ENCODE measurements at places on chromosomes 3 and 15.

GRCh38 chr15:31049682-31050615, 51.6 kb downstream of the TRPM1 start:
- DNase-seq = no peak

DNA sequence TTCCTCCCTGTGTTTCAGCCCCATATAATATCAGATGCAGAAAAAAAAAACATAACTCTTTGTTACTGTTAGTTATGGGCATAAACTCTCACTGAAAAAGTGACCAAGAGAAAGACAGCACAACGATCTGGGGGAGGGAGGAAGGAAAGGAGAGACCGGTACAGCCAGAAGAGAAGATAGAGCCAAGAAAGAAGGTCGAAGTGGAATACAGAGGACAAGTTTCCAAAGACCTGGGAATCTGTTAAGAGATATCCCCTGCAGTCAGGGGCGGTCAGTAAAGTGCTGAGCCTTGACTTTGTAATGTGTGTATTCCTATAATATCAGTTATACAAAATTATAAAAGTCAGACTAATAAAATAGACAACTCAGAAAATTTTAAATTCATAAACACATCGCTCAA, 3.3 kb downstream of the ALDH1A2 start:
- no peak for DNase-seq

- no peak for DNase-seq
Measured at GRCh38 chr3:48467110-48467454, 20.5 kb downstream of the ATRIP start.

GRCh38 chr15:57223345-57223744, 153.0 kb upstream of the CGNL1 start:
- no peak for DNase-seq

DNA sequence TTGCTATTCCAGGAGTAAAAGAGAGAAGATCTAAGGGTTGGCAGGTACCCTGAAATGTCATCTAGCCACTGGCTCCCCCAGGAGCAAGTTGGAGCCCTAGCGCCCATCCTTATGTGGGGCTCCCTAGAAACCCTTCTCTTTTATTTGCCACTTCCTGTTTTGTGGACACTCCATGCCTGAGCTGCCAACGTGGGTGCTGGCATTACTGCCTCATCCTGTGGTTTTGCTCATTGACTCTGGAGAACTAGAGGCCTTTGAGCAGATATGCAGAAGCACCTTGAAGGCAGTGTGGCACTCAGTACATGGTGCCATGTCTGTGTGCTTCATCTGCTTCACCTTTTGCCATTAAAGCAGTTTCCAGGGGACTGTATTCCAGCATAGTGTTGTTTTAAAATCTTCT, 8.1 kb downstream of the EDEM1 start:
- DNase-seq = no peak

DNA sequence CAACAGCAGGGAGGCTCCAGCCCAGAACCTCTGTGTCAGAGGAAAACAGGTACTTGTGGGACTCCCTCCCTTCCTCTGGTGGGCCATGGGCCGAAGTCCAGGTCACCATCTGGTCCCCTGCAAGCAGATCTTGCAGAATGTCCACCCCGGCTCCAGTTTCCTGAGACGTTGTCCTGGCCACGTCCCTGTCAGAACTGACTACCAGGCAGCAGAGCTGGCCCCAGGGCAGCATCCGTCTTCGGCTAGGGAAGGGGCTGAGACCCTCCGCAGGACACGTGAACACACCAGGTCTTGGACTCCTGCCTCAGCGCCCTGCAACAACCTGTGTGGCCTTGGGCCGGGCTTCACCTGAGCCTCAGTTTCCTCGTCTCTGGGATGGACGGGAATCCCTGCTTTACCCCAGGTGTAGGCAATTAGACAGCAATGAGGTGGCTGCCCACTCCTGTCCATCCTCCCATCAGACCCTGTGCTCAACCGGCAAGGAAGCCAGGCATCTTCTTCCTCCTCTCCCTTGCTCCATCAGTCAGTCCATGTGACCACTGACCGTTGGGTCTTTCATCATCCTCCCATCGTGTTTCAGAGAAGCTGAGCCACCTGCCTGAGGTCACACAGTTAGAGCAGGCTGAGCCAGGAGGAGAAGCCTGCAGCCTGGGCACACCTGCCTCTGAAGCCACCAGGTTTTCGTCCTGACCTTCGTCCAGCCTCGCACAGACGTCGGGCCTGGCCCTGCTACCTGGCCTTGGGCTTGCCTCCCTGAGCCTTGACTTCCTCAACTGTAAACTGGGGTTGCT, 8.9 kb upstream of the PRKCD start:
- no peak for DNase-seq

GRCh38 chr3:4162096-4162495, 141.1 kb upstream of the SETMAR start:
- DNase-seq = no peak

GRCh38 chr3:52721002-52721729, 15.3 kb downstream of the SPCS1 start:
- DNase-seq = no peak

- no peak for DNase-seq
Measured at GRCh38 chr3:186922790-186923189, 7.5 kb upstream of the ST6GAL1 start.

DNA sequence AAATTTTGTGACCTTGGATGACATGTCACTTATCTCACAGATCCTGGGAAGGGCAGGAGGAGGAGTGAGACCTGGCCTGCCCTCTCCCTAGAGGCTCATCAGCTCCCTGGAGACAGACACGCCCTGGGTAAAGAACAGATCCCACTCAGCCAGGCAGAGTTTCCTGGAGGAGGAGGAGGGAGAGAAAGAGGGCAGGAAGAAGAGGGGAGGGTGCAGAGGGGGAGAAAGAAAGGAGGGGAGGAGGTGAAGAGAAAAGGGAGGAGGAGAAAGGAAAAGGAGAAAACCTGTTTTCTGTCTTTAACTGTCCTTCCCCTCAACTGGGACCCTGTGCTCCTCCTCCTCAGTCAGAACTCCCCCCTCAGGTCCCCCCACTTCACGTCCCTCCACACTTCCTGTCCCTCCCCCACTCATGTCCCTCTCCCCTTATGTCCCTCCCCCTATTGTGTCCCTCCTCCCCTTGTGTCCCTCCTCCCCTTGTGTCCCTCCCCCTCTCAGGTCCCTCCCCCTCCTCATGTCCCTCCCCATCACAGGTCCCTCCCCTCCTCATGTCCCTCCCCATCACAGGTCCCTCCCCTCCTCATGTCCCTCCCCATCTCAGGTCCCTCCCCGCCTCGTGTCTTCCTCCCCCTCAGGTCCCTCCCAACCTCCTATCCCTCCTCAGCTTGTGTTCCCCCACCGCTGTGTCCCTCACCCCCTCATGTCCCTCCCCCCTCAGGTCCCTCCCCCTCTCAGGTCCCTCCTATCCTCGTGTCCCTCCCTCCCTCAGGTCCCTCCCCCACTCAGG, 52.3 kb upstream of the CGNL1 start:
- no peak for DNase-seq

- no peak for DNase-seq
Measured at GRCh38 chr3:159528251-159528895, 460.3 kb upstream of the IL12A start.

- no peak for DNase-seq
Measured at GRCh38 chr3:133092681-133093080, 54.5 kb downstream of the TMEM108 start.

DNA sequence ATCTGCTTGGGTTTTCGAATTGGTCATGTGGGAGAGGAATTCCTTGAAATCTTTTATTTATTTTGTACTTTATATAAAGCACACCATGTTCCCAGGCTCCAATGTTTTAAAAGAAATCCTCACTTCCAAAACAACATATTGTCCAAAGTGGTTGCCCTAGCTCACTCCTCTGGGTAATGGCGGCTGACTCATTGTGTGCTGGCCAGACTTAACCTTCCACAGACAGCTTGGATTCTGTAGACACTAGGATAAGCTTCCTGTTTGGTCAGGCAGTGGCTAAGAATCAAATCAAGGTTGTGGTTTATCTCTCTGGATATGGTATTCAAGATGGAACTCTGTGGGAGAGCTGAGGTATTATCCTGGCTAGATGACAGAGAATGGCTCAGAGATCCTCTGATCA, 55.8 kb upstream of the FAM98B start:
- no peak for DNase-seq

DNA sequence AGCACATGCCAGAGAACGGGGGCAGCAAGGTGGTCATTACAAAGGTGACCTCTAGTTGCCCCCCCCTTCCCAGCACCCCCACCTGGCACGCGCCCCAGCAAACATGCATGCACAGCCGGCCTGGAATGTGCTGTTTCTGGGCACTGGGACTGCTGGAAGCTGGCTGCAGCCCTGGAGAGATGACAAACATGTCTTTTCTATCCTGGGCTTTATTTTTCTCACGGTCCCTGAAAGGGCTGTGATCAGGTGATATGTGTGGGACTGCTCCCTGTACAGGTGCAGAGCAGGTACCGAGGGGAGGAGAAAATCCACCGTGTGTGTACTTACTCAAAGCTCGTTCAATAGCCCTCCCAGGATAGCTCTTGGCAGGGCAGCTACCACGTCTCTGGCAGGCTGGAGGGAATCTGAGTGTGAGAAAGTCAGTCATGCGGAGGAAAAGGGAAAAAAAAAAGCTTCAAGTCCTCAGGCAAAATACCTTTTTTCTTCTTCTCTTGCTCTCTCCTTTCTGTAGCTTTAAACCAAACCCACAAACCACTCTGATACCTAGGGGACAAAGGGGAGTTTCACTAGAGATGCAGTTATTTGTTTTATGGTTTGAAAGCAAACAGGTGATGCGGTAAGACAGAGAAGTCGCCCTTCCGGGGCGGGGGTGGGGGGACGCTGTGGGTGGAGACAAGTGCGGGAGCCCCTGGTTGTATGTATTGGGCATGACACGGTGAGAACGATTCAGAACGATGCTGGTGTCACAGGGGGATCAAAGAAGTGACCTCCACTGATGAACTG, 5.0 kb upstream of the HES1 start:
- DNase-seq = no peak

DNA sequence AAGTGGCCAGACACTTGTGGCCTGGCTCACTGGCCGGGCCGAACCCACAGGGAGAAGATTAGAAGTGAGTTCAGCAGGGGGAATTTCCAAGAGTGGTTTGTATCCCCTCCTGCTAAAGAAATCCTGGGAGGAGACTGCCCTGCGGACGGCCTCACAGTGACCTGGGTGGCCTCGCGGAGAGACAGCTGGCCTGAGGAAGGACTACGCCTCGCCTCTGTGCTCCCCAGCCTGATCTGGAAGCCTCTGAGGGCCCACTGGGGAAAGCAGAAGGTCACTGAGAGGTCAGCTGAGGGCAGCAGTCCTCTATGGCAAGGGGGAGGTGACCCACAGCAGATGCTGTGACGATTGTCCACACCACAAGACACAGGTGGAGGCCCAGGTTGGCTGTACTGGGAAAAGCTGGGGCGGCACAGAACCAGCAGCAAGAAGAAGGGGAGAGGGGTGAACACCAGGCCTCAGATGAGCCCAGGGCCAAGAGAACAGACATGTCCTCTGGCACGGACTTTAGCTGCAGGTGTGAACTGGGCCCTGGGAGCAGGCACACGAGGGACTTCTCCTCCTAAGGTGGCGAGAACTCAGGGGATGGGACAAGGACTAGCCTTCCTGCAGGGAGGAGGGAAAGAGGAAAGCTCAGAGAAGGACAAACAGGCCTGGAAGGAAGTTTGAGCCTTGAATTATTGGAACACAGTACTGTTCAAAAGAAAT, 37.2 kb upstream of the DLG1 start:
- no peak for DNase-seq

GRCh38 chr3:146390957-146391356, 78.4 kb downstream of the PLSCR2 start:
- DNase-seq = peak; percentile 25

GRCh38 chr3:128006061-128007032, 45.9 kb upstream of the SEC61A1 start:
- DNase-seq = no peak

GRCh38 chr3:123723070-123723469, 138.2 kb upstream of the HACD2 start:
- DNase-seq = no peak

DNA sequence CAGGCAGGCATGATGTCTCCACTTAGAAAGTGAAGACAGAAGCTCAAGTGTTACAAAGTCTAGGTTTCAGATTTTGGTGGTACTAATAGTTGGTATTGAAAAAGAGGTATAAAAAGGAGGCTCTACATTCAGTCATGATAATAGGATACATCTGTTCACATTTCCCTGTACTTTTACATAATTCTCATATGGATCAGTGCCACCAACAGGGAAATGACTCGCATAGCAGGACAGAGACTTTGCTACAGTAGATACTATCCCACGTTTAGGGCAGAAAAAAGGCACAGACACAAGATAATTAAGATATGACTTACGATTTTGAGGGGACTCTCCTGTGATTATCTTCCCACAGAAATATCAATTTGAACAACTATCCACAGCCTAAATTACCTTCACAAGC, 1062.9 kb upstream of the EPHA6 start:
- DNase-seq = no peak

All from forelimb muscle (tissue), 1 donor.